ENCODE measurements at places on chromosomes 12 and 14.

DNA sequence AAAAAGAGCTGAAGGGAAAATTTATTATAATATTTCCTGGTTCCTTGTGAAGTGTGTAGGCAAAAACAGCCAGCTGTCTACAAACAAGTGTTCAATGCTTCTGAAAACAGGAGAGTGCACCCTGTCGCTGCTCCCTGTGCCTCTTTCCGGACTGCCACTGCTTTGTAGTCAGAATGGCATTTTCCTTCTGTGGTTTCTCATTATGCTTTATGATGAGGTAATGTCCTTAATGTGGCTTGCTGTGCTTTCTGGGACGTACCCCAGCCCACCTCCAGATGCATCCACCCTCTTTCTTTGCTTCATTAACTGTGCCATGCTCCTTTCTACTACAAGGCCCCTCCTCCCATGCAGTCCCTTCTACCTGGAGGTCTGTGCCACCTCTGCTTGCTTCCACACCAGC is 148.1 kb downstream of the SYT1 start:
- no peak for DNase-seq

- DNase-seq = no peak
Measured at GRCh38 chr14:96508900-96509299, 6.7 kb downstream of the PAPOLA start.

DNA sequence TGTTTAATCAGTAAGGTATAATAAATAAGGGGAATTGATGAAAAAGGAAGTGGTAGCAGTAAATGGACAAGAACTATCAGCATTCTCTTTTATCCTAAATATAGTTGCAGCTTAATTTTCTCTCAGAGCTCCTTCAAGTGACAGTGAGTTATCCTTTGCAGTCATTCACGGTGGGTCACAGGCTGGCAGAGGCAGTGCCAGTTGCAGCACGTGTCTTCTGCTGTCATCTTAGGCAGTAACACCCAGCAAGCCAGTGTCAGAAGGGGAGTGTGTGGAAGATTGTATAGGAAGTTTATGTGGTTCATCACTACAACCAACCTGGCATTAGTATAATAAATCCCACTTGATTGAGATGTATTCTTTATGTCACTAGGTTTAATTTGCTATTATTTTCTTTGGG is 170.0 kb downstream of the CCDC91 start:
- DNase-seq = no peak

GRCh38 chr14:103871596-103872480 is 24.5 kb upstream of the PPP1R13B start:
- DNase-seq = peak; percentile 26

DNA sequence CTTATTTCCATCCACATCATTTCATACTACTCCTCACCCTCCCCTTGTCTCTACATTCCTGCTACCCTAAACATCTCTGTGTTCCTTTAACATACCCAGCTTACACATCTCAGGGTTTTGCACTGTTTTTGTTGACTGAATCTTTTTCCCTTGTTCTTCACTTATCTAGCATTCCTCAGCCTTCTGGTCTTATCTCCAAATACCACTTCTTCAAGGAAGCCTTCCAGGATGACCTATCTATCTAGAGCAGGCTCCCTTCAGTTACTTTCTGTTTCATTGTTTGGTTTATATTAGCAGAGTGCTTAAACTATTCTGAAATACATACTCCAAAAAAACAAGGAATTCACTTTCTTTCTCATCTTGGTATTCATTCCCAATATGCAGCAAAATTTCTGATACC is 353.1 kb downstream of the NAV3 start:
- no peak for DNase-seq

DNA sequence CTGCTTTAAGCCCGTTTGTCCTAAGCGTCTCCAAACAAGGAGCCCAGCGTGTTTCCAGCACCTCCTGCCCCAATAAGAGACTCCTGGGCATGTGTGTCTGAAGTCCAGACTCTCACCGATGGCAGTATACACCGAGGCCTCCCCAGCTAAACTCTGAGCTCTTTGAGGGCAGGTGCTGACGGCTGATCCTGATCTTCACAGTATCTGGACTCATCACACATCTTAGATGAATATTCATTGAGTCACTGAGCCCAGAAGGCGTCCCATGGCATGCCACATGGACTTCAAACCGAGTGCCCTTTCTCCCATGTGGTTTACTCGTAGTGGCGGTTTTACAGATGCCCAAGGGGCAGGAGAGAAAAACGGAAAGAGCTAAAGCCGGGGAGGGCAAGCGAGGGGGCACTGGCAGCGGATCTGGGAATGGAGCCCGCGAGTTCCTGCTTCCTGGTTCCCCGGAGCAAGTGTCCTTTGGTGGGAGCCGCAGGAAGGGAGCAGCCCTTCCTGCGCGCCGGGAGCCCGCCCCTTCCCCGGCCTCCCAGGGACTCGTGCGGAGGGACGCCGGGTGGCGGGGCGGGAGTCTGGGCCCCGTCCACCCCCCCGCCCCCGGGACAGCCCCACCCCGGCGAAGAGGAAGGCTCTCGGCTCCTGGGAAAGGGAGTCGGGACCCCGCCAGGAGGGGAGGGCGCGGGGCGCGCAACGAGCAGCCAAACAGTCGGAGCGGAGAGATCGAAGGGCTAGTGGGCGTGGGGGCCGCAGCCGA is 585 bp upstream of the TEAD4 start:
- no peak for DNase-seq

GRCh38 chr14:36339816-36340215 is 19.4 kb upstream of the MBIP start:
- DNase-seq = no peak

GRCh38 chr14:93137864-93138263 is 22.1 kb upstream of the ITPK1 start:
- DNase-seq = no peak

GRCh38 chr14:79196216-79196615 is 1015.1 kb downstream of the DIO2 start:
- no peak for DNase-seq

- DNase-seq = no peak
Measured at GRCh38 chr12:115790526-115790925, 487.0 kb downstream of the MED13L start.

DNA sequence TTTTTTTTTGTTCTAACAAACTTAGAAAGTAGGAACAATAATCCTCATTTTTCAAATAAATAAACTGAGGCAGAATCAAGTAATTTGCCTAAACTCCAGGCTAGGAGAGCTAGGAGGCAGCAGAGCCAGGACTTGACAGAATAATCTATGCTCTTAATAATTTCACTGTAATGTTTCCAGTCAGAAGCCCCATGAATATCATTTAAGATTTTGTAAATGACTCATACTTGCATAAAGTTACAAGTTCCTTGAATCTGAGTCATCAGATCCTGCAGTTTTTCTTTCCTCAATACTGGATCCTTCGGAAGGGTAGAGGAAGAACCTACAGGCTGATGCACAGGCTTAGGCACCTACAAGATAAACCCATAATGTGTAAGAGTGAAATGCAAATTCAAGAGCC is 29.0 kb downstream of the CAPRIN2 start:
- DNase-seq = no peak

DNA sequence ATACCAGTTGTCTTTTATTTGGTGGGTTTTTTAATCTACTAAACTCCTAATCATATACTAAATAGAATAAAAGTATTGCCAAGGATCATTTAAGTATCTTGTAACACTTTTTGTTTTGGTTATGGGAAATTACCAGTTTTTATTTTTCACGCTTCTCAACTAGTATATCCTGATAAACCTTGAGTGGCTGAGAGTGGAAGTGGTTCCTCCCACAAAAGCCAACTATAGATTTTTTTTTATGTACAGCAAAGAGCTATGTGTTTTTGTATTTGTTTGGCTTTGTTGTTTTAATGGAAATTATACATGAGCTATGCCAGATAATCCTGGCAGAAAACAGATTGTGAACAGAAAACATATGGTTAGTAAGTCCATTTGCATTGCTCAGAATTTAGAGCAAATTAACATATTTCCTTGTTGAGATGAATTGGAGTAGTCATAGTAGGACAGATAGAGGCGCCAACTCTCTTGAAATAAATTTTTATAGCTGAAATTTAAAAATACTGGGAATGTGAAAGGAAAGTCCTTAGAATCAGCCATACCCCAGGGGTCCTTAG is 60.9 kb upstream of the PSMA6 start:
- no peak for DNase-seq

DNA sequence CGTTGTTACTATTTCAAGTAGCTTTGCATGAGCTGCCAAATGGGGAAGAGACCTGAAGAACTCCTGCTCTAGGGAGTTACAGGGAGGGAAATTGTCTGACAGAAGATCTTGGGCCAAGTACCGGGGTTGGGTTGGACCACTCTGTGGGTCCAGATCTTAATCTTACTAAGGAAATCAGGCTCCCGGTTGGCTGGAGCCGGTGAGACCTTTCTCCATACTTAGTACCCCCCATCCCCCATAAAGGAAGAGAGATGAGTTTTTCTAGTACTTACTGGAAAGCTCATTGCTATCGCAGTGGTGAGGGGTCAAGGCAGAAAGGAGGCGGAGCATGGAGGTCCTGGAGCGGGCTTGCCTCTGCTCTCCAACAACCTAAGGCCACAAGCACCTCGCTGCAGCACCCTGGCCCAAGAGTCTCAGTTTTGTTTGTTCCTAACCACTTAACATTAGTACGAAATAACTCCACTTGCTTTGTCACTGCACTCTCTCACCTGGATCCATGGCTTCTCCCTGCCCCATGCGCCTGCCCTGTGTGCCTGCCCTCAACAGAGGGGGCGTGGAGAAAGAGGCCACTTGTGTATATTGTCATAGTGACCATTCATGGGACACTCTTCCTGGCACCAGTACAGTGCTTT is 6.8 kb upstream of the UNC119B start:
- DNase-seq = no peak

- DNase-seq = no peak
Measured at GRCh38 chr14:68650404-68650994, 142.4 kb downstream of the ZFP36L1 start.

- DNase-seq = no peak
Measured at GRCh38 chr12:47892819-47893218, 12.0 kb downstream of the VDR start.

DNA sequence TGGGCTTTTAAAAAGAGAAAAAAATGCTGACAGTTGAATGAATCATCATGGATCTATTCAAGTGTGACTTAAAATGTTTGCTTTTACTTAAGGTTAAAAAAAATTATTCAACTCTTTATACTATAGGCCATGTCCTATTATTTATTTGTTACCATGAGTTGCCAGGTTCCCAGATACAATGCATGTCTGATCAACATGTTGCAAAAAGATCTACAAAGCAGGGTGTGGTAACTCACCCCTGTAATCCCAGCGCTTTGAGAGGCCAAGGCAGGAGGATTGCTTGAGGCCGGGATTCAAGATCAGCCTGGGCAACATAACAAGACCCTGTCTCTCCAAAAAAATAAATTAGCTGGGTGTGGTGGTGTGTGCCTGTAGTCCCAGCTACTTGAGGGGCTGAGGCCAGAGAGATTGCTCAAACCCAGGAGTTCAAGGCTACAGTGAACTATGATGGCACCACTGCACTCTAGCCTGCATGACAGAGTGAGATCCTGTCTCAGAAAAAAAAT is 460.8 kb downstream of the BCAT1 start:
- DNase-seq = no peak

- DNase-seq = no peak
Measured at GRCh38 chr12:27382171-27382795, 49.6 kb downstream of the BMAL2 start.

DNA sequence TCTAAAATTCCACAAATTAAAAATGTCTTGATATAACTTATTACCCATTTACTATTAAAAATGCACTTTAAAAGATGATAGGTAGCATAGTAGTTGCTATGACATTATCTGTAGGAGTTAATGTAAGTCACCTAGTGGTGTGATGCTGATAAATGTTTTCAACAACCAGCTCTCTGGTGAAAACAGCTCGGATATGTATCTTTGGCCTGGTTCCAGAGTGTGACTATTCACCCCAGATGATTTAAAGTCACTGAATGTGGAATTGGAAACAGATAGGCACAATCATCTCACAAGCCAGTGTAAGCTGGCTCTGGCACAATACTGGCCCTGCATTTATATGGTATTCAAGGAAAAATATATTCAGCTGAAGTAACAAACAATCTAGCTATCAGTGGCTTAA is 9.2 kb upstream of the CCDC196 start:
- DNase-seq = no peak

DNA sequence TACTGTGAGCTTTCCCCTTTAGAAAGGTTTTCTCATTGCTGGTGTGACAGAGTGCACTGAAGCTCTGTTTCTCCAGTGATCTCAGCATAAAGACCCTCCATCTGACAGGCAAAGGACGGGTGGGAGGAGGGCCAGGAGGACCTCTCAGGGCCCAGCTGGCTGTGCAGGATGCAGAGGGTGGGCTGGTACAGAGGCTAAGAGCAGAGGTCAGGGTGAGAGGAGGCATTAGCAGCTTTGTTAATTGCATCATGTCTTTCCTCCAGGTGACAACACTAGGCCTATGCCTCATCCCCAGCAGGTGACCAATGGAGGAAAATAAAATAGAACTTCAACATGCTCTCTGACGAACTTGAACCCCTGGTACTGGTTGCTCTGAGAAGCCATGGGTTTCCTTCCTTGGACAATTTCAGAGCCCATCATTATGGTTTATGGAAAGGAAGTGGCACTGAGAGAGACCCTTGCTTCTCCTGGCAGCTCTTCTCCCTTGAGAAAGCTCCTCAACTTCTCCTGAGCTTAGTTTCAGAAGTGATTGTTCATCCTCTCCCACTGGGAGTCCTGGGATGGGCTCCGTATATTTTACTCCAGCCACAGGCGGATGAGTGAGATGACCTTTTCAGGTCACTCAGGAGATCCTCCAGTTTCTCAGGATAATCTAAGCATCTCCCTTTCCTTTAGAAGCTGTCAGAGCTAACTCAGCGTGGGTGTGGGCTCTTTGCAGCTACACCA is 45.8 kb upstream of the ATP23 start:
- no peak for DNase-seq

DNA sequence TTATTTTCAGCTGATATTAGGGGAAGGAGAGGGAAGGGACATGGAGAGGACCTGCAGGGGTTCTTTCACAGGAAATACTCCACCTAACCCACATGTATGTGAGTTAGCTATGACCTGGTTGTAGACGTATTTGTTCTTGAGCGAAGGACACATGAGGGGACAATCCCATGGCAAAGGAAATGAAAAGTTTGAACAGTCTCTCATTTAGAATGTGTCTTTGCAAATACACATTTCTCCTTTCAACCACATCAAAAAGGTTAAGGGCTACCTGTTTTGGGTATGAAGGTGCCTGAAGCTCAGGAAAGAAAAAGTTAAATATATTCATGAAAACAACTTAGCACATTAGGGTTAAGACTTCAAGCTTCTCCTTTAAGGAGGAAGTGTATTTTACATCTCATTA is 7.4 kb downstream of the PYGL start:
- DNase-seq = no peak

DNA sequence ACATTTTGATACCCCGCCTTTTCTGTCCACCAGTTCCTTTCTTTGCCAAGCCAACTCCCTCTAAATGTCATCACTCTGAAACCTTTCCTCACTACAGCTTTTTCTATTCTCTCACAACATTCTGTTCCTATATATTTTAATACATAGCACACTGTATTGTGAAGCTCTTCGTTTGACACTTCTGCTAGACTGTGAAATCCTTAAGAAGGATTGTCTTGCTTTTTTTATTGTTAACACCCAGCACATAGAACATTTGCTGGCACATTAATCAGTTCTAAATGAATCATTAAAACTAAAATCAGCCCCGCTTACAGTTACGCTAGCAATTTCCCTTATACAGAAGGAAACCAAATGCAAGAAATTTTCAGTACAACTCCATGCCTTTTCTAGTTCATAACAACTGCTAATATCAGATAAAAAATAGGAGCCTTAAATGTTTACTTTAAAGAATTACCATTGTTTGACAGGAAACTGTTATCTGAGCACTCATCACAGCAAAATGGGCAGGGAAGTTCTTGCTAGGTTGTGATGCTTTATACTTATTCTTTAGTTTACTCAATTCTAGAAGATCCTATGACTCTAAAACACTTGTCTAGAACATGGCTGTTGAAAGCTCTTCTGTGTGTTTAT is 93.5 kb downstream of the PPP1R12A start:
- DNase-seq = no peak

GRCh38 chr14:101155575-101155974 is 252.1 kb upstream of the RTL1 start:
- no peak for DNase-seq
